HT-29 (cell line): ENCODE measurements at places on chromosomes 1 and 21.

GRCh38 chr21:17048974-17049373 is 463.9 kb upstream of the CXADR start:
- DNase-seq = no peak

GRCh38 chr1:54120698-54121481 is 31.9 kb downstream of the CDCP2 start:
- DNase-seq = no peak

DNA sequence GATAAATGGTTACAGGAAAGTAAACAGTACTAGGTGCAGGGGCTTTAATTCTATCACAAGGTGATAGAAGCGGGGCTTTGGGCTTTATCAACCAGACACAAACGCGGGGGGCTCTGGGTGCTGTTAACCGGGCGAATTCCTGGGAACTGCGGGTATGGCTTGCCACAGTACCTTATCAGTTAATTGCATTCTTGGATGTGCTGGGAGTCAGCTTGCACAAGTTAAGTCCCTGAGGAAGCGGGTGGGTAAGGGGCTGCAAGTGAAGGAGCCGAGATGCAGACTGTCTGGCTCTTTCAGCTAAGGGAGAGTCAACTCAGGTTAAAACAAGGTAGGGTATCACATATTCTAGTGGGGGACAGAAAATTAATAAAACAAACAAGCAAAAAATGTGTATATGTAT is 661 bp downstream of the GBP4 start:
- no peak for DNase-seq

- DNase-seq = no peak
These were observed 23.0 kb downstream of the SNRNP40 start for GRCh38 chr1:31273619-31274018.

GRCh38 chr21:42855937-42856335 is 23.4 kb downstream of the WDR4 start:
- no peak for DNase-seq
